ENCODE measurements at places on chromosomes 1 and 21.

GRCh38 chr1:177351361-177352108 lies 180.8 kb downstream of the BRINP2 start:
- no peak for DNase-seq

GRCh38 chr1:83103341-83103740 lies 895.6 kb downstream of the TTLL7 start:
- DNase-seq = no peak

DNA sequence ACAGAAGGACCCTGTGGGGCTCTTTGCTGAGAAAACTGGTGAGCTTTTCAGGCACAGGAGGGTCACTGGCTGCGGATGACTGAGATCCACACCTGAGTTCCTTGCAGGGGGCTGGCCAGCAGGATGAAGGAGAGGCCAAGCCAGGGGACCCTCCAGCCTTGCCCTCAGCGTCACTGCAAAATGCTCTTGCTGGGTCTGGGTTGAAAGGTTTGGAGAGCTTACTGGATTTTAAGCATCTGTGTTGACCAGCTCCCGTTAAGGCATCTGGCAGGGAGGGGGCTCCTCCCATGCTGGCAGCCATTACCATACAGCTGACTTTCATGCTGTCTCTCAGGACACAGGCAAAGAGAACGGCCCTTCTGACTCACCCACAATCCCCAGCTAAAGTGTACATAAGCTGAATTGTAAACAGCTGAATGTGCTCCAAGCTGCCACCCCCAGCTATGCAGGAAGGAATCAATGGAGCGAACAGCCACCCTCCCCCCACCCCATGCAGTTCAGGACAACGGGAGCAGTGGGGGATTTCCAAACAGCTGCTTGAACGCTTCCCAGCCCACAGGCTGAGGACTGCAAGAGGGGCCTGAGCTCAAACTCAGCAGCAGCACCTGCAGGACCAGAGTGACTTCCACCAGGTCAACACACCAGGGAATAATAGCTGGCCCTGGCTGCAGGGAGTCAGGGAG lies 21.3 kb upstream of the A3GALT2 start:
- DNase-seq = peak; percentile 32

- no peak for DNase-seq
Observed at GRCh38 chr1:63703701-63704107, 70.1 kb upstream of the ROR1 start.

DNA sequence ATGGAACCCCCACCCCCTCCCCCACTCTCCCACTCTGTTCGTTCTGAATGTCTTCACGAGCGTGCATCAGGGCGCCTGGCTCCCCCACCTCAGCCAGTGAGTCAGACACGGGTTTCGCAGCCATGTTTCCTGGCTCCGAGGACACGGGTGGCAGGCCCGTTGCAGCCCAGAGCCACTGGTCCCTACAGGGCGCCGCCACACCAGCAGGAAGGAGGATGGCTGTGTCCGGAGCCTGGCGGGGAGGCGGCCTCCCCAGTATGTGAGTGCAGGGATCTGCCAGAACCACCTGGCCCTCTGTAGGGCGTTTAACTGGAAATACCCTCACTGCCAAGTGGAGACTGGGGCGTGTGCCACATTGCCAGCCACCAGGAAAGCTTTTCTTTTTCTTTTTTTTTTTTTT lies 18.5 kb downstream of the CSTB start:
- DNase-seq = no peak

DNA sequence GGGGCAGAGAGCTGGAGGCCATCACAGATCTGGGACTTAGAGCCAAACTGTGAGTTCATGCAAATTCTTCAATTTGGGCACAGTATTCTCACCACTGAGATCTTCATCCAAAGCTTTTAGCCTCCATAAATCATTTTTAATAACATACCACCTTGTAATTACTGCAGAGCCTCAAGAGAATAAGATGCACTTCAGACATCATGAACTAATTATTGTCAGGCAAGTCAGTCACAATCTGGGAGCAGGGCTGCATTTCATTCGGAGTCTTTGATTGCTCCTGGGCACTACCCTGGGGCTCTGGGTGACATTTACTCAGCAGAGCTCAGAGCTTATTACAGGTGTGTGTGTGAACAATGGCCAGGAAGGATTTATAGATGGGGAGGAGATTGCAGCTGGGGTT lies 623.7 kb downstream of the PTPRU start:
- DNase-seq = no peak
